Coronary artery (tissue), 2 donors: ENCODE measurements at places on chromosomes 11 and 22.

DNA sequence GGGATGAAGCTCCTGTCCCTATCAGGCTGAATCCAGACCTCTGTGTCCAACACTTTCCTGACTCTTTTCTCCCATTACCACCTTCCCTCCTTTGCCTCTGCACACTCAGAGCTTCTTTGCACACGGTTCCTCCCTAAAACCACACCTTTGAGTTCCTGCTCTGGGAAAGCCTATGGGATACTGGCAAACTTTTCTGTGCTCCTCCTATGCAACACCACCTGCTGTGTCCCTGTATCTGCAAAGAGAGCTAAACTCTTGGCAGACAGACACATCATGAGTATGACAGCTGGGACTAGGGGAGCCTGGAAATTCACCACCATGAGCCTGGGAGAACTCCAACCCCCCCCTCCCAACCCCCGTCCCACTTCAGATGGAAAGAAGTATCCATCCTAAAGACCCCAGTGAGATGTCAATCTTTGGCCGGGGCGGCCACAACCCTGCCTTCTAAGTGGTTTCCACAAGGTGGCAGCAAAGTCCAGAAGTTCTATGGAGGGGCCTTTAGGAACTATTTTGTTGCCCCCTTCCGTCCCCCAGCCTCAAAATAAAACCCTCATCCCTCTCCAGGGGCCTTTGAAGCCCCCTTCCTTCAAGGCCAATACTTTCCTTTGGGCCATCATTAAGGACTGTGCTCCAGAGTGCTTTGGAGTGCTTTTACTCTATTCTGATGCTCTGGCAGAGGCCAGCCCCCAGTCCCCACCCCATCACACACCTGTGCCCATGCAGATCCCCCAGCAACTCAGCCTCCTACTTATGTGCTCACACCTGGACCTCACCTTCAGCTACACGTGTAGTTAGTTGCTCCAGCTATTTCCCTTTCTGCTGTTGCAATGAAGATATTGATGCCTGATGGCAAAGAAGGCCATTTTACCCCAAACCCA, 19.4 kb downstream of the HTR3A start:
- no peak for DNase-seq

DNA sequence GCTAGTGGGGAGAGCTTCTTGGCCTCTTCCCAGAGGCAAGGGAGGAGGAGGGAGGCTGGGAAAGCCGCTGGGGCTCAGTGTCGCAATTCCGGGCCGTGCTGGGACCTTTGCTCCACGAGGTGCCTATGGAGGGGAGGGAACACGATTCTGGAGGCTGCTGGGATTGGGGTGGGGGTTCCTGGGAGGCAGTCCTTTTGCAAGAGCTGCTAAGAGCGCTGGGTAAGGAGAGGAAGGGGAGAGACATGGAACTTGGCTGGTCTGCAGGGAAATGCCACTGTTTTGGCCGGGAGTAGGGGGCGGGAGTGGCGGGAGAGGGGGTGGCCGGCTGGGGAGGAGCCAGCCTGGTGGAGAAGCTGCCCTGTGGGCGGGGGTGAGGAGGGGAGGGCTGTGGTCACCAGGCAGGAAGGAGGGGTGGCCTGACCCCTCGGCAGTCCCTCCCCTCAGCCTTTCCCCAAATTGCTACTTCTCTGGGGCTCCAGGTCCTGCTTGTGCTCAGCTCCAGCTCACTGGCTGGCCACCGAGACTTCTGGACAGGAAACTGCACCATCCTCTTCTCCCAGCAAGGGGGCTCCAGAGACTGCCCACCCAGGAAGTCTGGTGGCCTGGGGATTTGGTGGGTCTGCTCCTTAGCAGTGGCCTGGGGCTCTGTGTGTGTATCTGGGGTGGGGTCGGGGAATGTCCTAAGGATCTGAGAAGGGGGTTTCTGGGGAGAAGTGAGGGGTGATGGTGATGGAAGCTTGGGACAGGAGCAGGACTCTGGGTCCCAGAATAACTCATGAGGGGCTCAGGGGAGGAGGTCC, at the start of gene NR1H3:
Gene NR1H3 (plus strand): TSS at position 480 of the 800 bp plus-strand sequence. CDS start 1,221 bp downstream, outside the sequence.
- peak; percentile 88 for DNase-seq

- no peak for DNase-seq
These were observed 20.1 kb upstream of the MRGPRX2 start for GRCh38 chr11:19080579-19080993.

- DNase-seq, result no peak
These were observed 2.1 kb downstream of the MAPK8IP1 start for GRCh38 chr11:45887587-45887986.

GRCh38 chr11:15591112-15591537, 476.4 kb downstream of the INSC start:
- no peak for DNase-seq

GRCh38 chr11:122665861-122666260, 10.3 kb downstream of the UBASH3B start:
- no peak for DNase-seq

DNA sequence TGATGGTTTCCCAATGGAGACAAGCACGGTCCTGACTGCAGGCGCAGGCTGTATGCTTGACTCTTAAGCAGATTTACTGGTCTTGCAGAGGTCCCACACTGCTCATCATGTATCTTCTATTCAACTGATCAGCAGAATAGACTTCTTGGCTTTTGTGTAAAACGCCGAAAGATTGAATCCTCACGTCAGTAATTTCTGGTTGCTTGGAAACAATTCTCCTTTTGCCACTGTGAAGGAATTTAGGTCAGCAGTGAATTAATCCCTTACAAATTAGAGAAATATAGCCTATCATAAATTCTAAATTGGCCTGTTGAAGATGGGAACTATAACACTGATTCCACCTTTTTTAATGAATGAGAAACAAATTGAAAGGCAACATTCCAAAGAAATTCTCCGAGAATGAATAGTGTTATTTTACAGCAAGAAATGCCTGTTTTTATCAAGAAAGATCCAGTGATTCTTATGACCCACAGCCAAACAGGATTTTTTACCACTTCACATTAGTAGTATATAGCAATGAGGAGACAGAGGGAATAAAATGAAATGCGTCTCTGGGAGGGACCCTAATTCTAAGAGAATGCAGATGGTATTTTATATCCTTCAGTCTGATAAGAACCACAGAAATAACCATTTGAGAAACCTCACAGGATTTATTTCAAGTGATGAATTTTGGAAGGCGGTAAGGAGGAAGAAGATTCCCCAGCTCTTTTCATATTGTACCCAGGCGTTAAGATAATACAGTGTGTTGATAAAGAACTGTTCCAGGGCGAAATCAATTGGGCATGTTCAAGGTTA, 362.5 kb downstream of the RAB38 start:
- DNase-seq, result no peak

DNA sequence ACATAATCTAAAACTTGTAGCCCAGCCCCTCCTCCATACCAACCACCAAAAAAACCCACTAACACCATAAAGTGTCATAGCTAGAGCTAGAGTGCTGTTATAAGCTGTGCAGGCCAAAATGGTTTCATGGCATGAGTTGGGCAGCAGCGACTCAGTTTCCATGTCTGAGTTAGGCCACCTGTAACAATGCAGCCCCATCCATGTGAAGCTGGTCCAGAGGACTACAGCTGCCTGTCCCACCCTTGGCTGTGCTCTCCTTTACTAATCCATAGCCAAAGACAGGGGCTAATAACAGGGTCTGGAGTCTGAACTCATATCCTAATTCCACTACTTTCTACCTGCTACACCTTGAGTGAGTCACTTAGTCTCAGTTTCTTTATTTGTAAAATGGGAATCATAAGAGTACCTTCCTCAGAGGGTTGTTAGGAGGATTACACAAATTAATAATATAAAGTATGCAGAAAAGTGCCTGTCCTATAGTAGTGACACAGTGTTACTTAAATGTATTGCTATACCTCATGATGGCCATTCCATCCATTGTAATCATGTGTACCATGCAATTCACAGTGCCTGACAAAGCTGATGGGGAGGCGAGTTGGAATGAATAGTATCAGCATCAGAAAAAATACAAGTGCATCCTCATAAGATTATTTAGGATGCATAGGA, 20.6 kb downstream of the KCNQ1OT1 start:
- DNase-seq, result peak; percentile 36

DNA sequence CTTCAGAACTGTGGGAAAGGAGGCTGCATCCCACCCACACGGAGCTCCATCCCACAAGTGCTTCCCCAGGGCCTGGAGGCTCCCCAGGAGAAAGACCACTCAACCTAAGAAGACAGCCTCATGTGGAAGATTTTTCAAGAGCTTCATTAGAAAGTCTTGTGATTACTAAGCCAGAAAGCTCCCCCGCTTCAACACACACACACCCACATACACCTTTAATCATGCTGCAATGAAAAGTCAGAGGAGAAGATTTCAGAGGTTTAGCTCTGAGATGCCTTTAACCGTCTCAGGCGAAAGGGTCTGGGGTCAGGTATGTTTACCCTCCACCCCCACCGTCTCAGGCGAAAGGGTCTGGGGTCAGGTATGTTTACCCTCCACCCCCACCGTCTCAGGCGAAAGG, 634.5 kb upstream of the B3GAT1 start:
- no peak for DNase-seq

GRCh38 chr11:128708660-128709059, 14.8 kb downstream of the FLI1 start:
- no peak for DNase-seq

GRCh38 chr11:75571625-75572024, 9.6 kb downstream of the SERPINH1 start:
- no peak for DNase-seq

DNA sequence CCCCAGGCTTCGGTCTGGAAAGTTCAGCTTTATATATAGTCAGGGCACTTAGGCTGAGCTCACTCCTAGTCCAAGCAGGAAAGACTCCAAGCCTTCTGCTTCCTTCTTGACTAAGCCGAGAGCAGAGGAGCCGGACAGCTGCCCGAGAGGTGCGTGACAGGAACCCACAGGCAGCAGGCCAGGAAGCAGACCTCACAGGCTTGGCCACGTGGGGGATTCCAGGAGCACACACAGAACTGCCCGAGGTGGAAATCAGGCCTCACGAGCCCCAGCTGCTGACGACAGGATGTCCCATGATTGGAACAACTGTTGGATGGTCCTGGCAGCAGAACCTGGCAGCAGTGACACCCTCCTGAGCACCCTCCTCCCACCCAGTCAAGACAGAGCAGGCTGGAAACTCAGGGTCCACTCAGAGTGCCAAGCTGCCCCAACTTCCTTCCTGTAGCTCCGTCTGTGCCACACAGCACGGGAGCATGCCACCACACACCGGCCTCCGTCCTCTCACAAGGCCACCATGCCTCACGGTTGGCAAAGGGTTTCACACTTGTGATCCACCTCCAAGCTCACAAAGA, 5.4 kb downstream of the PLA2G6 start:
- peak; percentile 72 for DNase-seq

- DNase-seq, result no peak
These were observed 33.4 kb upstream of the API5 start for GRCh38 chr11:43278193-43278956.

DNA sequence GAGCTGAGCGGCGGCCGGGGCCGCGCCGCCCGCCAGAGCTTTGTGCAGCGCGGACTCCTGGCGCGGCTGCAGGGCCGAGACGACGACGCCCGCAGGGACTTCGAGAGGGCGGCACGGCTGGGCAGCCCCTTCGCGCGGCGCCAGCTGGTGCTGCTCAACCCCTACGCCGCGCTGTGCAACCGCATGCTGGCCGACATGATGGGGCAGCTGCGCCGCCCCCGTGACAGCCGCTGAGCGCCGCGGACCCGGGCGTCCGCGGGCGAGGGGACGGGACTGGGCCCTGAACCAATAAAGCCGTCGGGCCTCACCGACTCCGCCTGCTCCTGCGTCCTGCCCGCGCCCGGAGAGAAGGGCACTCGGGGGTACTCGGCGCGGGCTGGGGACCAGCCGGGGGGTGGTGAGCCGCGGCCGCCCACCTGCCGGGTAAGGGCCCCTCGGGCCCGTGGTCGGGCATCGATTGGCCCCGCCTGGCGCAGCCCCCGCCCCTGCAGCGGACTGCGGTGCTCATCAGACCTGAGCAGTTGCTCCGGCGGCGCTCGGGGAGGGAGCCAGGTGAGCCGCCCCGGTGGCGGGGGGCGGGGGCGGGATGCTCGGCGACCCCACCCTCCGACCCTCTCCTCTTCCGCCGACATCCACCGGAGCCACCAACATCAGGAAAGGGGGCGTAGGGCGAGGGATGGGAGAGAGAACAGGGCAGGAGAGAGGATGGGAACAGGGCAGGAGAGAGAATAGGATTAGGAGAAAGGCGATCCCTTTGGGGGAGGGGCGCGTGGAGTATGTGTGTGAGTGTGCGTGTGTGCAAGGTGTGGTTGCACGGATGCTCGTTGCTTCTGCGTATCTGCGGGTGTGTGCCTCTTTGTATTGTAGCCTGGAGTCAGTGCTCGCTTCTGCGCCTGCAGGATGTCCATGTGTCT, at the start of gene TMEM25:
Gene TMEM25 (plus strand): TSS at position 510 of the 914 bp plus-strand sequence. CDS start 610 bp downstream, outside the sequence.
- no peak for DNase-seq

- DNase-seq, result no peak
These were observed 338.6 kb downstream of the INSC start for GRCh38 chr11:15453211-15453765.
